Hematopoietic multipotent progenitor cell treated with erythropoietin and hydrocortisone succinate and interleukin-3 and kit ligand, for 8 days (in vitro differentiated cells): ENCODE measurements at places on chromosomes 7 and 10.

DNA sequence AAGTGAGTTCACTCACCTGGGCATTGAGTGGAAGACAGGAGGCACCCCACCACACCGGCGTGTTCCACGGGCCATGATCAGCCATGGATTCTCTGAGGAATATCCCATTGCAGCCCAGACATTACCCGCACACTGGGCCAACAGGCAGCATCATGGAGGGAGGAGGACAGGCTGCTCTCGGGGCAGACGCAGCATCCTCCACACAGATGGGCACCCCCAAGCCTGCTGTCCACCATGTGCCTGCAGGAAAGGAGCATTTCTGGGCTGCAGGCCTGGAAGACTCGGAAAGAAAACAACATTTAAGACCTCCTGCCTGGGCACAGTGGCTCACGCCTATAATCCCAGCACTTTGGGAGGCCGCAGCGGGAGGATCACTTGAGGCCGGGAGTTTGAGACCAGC lies 71.0 kb upstream of the SH2B2 start:
- no peak for DNase-seq

DNA sequence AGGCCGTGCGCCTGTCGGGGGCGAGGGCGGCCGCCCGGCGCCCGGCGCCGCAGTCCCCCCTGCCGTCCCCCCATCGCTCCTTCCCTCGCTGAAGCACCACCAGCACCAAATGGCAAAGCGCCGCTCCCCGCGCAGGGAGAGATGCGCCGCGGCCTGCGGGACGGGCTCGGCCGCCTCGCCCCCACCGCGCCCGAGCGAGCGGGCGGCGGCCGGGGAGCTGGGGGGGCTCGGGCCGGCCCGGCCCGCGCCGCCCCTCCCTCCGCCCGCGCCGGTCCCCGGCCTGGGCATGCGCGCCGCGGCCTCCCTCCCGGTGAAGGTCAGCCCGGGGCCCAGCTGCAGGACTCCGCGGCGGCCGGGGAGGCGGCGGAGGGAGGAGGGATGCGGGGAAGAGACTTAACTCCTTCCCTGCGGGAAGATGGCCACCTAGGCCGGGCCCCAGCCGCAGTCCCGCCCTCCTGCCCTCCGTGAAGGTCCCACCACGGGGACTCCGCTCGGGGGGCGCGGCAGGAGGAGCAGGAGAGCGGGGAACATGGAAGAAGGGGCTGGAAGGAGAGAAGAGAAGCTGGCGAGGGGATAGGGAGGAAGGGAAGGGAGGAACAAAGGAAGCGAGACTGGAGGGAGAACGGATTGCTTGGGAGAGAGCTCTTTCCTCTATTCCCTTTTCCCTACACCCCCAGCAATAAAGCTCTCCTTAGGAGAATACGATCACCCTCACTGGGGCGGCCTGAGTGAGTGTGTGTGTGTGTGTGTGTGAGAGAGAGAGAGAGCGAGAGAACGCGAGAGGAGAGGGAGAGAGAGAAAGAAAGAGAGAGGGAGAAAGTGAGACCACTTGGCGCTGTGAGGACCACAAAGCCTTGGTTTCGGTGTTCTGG lies 3.4 kb upstream of the SMARCD3 start:
- DNase-seq: no peak

GRCh38 chr7:132249256-132249971 lies 326.9 kb downstream of the PLXNA4 start:
- no peak for DNase-seq

- DNase-seq: no peak
These were observed 39.4 kb upstream of the ZNF488 start for GRCh38 chr10:47423476-47423875.

DNA sequence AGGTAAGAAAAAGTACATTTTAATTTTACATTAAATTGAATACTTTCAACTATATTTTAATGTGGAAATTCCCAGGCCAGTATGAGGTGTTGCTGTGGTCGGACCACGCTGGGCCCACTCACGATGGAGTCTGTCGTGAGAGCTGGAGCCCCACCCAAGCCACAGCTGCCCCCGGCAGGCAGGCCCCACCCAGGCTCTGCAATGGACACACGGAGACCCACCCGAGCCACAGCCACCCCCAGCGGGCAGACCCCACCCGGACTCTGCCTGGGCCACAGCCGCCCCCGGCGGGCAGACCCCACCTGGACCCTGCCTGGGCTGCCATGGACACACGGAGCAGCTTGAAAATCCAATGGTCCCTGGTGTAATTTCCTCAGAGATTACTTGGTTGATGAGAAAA lies 141.3 kb downstream of the PTPRN2 start:
- no peak for DNase-seq

DNA sequence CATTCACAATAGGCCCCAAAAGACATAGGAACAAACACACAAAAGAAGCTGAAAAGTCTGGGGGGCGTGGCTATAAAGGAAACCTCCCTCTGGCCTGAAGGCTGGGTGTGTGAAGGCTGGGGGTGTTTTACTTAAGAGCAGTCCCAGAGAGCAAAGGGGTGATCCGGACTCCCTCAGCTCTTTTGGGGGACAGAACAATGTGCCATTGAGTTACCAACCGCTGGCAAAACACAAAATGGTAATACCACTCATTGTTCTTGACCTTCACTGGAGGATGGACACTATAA lies 189.0 kb downstream of the COBL start:
- DNase-seq: no peak

GRCh38 chr7:29968683-29969395 lies 20.8 kb downstream of the SCRN1 start:
- no peak for DNase-seq

DNA sequence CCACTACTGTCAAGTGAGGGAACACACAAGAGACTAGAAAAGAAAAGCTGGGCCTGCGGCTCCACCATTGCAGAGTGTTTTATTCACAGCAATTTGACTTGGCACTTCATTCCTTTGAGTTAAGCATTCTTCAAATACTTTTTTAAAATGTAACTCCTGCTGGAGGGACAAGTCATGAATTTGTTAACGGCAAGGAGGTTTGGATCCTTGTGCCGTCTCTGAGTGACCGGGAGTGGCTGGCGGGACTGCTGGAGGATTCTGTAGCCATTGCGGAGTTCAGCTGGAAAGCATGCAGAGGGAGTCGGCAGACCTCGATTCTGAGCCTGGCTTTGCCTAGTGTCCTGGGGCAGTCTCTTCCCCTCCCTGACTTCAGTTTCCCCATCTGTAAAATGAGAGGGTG lies 9.8 kb downstream of the HSPA12A start:
- DNase-seq: no peak

- DNase-seq: no peak
These were observed 36.0 kb downstream of the DYNC1I1 start for GRCh38 chr7:95808396-95808795.

- no peak for DNase-seq
These were observed 105.5 kb downstream of the SLIT1 start for GRCh38 chr10:97080051-97080776.

DNA sequence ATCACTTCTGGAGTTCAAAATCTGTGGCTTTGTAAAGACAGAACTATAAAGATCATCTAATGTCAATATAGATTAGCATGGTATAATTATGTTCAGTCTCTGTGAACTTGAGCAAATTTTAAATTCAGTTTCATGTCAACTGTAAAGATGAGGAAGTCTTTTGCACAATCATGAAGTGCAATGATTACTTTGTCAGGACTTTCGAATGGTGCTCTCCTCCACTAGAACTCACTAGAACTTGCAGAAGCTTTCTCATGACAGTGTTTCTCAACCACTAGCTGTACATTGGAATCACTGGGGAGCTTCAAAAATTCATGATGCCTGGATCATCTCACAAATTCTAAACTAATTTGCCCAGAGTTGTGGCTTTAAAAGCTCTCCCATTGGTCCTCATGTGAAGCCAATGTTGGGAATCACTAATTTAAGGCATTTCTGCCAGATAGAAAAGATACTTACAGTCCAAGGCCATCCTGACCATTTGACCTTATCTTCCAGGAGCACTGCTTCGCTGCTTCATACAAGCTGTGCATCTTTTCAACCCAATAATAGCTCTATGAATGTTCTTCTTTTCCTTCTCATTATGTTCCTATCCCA lies 12.9 kb downstream of the OR2AE1 start:
- DNase-seq: no peak

GRCh38 chr10:131020775-131021174 lies 290.7 kb downstream of the TCERG1L start:
- DNase-seq: no peak

DNA sequence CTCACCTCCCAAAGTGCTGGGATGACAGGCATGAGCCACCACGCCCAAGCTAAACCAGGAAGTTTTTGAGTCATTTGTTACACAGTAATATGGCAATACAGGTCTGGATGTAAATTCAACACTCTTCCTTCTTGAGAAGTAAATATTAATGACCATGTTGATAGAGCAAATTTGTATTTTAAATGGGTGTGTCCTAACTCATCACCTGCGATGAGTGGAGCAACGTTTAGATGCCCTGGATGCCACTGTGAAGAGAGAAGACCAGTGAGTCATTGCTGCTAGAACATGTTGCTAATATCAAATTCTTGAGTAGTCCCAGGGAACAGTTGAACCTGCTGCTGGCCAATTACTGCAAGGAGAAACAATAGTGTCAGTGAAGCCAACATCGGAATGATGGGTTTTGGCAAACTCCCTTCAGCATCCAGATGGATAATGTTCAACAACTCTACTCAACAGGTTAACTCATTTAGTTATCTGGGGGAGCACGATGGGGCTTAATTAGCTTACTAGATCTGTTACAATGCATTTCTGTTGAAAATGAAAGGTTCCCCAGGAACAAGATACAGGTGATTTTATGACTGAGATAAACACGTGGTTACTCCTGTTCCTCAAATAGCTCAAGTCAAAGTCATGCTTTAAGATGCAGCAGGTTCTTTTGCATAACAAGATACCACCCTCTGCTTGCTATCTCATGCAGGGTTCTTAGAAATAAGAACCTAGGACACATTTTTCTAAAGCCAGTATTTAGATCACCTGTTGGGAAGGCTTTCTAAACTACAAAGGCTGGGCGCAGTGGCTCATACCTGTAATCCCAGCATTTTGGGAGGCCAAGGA lies 146.8 kb downstream of the CALN1 start:
- no peak for DNase-seq

DNA sequence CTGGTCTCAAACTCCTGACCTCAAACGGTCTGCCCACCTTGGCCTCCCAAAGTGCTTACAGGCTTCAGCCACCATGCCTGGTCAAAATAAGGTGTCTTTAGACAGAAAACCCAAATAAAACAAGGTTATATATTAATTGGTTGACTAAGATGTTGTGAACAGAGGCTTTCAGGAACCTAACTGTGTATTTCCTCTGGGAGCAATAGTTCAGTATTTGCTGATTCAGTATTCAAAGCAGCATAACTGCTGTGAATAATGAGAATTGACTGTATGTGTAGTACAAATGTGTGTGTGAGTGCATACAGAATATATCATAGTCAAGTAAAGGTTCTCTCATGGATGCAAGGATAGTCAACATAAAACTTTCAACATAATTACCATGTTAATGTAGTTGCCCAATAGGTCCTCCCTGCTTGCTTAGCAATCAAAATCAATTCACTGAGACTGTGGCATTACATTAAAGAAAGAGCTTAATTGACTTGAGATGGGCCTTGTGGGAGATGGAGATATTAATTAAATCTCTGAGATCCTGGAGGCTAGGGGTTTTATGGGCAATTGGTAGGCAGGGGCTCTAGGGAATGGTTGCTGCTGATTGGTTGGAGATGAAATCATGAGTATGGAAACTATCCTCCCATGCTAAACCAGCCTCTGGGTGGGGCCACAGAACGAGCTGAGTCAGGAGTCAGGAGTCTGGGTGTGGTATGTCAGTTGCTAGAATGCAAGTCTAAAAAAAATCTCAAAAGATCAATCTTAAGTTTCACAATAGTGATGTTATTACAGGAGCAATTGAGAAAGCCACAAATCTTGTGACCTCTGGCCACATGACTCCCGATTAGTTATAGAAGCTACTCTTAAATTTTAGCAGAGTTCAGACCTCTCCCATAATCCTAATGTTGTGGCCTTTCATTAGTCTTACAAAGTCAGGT lies 162.7 kb downstream of the AKR1D1 start:
- DNase-seq: peak; percentile 38

DNA sequence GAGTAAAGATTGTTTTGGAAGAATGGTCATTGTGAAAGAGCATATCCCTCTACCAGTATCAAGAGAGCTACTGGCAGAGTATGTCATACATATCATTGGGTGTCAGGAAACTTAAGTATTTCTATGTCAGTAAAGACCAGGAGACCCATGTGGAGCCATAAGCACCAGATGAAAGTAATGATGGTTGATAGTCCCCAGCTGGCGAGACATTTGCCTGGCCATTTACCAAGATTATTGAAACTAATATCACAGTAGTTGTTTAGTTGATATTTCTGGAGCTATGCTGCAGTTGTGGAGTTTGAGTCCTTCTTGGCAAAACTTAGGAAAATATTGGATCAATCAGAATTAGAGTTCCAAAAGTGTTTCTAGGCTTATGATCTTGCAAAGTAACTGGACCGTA lies 114.8 kb downstream of the SNX10 start:
- DNase-seq: no peak

GRCh38 chr10:30701451-30702173 lies 72.1 kb upstream of the LYZL2 start:
- no peak for DNase-seq

- no peak for DNase-seq
These were observed 13.1 kb downstream of the PHTF2 start for GRCh38 chr7:77811516-77812289.

DNA sequence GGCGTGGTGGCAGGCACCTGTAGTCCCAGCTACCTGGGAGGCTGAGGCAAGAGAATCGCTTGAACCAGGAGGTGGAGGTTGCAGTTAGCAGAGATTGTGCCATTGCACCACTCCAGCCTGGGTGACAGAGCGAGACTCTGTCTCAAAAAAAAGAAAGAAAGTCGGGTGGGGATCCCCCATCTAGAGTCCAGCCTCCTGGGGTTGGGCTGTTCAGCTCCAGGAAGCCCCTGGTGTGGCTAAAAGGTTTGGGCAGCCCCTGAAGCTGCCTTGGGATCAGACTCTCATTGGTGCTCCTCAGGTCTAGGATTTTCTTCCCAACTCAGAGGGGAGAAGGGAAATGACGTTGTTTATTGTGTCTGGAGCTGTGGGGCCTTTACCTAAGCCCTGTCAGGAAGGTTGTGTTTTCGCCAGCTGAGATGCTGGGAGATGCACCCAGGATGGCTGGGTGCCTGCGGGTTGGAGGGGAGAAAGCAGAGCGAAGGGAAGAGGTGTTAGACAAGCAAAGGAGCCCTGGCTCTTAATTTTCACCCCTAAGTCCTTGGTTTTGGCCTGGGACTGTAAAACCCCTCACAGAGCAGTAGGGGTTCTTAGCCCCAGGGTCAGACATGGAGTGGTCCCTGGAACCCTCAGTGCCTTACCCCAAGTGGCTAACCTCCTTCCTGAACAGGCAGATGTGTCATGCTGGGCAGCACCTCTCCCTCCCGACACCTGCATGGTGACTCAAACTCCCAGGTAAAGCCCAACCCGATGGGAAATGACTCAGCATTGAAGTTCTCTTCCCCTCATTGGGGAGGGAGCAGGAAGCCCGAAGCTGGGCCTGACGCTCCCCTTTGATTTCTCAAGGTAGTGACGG lies 21.1 kb downstream of the PLAU start:
- no peak for DNase-seq

DNA sequence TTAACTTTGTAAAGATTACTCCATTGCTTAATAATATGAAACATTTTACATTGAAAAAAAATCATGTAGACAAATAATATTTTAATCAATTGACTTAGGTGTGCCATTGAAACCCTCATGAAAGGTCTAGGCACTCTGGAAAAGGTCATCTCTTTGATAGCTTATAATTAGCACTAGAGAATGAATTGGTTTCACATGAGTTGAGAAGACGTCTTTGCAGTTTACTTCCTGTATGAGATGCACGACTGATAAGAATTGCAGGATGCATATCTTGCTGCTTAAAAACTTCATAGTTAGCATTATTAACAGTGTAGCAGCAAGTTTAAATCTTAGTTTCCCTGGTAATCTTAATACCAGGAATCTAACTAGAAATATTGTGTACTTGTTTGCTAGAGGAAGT lies 614.2 kb upstream of the COBL start:
- no peak for DNase-seq

- DNase-seq: no peak
These were observed 46.7 kb downstream of the PARD3 start for GRCh38 chr10:34768261-34768971.
